ENCODE measurements at places on chromosomes 2 and 18.

- no peak for DNase-seq
These were observed 36.3 kb downstream of the NEURL3 start for GRCh38 chr2:96468904-96469303.

DNA sequence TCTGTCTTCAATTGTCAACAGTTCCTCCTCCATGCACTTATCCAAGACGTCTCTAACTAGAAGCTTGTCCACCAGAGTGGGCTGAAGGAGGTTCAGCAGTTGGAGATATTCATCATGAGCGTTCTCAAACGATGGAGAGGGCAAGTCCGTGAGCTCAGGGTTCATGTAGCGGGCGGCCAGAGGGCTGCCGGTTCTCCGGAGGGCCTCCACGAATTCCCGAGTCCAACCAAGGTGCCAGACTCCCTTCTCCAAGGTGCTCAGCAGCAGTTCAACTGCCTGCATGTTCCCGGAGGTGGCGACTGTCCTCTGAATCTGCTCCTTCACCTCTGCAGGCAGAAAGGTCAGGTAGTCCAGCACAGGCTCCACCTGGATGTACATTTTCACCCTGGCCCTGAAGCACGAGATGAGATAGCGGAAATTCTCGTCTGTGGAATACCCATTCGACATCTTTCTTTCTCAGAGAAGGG is 590 bp downstream of the IFIH1 start:
- DNase-seq, result no peak

GRCh38 chr2:40363631-40364030 is 88.3 kb downstream of the SLC8A1 start:
- DNase-seq, result no peak

- no peak for DNase-seq
These were observed 714 bp downstream of the ASXL3 start for GRCh38 chr18:33578518-33579348.

- DNase-seq, result peak; percentile 21
These were observed 29.4 kb downstream of the KATNAL2 start for GRCh38 chr18:46946656-46947282.

DNA sequence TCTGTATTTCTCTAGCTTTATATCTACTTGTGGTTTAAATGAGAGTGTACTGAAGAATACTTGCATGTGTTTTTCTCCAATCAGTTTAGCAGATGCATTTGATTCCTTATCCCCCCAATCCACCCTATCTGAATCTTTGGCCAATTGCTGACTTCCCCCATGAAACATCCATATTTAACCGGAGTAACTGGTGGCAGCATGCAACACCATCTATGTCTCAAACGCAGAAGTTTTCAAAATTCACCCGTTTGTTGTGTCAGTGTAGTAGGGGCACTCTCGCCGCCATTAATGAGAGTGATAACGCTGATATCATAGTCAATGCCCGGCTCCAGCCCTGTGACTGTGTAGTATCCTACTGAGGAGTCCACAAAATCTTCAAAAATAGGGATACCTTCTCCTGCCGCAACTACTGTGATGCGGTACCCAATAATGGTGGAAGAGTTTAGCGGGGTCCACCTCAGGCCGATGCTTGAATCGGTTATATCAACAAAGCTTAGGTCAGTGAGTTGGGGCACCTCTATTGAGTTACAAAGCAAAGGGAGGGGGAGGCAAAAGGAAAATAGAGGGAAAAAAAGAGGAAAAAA is 43.1 kb downstream of the FN1 start:
- no peak for DNase-seq

DNA sequence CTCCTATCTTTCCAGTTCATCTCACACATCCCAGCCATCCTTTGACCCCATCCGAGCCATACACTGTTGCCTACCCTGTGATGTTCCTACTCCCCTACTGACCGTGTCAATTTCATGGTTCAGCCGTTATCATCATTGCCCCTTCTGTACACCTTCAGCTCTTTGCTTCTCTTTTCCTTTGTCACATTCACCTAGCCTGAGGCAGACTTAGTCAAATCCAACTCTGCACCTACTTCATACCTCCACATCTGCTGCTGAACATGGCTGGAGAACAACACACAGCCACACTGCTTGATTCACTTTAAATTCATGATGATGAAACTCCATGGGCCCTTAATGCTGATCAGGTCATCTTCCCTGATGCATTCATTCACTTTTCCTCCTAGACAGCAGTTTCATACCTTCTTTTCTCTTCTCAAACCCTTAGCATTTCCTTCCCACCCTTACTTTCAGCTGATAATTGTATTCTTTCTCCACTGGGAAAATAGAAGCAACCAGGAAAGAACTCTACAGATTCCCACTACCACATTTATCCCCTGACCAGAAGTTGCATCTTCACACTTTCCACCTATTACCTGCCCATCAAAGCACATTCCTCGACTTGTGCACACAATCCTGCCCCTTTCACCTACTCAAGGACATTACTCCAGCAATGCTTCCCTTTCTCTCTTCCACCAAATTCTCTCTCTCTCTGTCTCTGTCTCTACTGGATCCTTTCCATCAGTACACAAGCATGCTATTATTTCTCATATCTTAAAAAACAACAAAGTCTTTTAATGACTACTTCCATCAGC is 59.6 kb downstream of the PKDCC start:
- DNase-seq, result no peak

- no peak for DNase-seq
These were observed 165.8 kb downstream of the GPD2 start for GRCh38 chr2:156601855-156602551.

GRCh38 chr18:49597157-49597931 is 35.5 kb downstream of the LIPG start:
- DNase-seq, result no peak

DNA sequence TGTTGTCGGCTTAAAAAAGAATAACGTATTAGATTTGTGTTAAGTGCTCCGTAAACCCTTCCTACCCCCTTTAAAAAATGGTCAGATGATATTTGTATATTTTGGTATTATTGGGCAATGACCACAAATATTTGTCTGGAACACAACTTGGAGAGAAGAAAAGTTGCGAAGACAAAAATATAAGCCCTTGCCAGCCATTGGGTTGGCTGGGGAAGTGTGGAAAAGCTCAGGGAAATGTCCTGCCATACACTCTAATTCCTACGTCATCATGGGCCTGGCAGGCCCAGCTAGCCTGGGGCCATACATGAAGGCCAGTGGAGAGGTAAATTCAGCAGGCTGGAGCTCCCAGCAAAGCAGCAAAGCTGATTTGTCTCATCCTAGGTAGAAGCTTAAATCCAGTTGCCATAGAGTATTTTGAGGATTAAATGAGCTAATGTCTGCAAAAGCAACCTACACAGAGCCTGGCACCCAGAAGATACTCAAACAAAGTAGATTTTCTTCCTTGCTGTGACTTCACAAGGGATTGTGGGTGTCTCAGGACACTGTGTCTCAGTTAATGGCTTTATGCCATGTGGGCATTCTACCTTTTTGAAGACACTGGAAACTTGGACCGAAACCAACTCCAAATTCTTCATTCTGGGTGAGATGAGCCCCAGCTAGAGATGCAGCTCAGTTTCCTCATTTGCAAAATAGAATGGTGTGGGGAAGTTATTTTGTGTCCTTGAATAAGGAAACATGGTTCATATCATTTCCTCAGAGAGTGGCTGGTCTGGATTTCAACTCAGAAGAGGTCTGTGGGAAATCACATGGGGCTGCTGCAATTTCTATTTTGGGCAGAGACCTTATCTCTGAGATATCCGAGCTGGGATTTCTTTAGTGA is 87.9 kb upstream of the MAP4K3 start:
- no peak for DNase-seq

DNA sequence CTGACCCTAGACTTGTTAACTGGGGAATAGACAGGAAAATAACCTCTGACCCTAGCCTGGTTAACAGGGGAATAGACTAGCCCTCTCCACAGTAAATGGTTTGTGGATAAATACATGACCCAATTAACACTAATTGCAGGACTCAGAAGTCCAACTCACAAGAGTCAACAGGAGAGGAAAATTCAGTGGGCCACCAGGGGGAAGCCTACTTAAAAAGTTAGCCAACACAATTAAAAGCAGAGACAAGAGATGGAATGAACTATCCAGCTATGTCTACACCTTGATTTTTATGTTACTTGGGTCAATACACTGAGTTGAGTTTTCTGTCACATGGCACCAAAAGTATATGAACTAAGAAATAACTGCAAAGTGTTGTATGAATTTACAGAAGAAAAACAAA is 158.8 kb upstream of the SLC39A10 start:
- DNase-seq, result peak; percentile 47

DNA sequence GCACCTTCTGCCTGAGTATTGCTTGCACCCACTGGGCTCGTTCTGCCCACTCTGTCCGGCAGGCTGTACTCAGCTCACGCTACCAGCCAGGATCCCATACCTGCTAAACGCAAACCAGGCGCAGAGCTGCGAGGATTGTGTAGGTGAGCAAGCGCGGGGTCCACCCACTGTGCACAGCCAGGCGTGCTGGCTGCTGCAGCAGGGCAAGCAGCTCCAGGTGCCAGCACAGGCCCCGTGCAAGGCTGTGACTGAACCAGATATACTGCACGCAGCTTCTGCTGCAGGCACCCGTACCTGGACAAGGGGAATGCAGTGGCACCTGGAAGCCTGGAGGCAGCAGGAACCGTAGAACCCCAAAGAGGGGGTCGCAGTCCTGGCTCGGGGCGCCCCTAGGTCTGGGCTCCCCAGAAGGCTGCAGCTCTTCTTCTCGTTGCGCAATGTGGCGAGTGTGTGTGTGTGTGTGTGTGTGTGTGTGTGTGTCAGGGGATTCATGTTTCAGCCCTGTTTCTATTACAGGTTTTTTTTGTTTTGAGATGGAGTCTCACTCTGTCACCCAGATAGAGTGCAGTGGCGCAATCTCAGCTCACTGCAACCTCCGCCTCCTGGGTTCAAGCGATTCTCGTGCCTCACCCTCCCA is 46.1 kb upstream of the RAB1A start:
- no peak for DNase-seq
